ENCODE measurements at places on chromosomes 5 and 9.

GRCh38 chr9:91056917-91057316 is 255.3 kb downstream of the SYK start:
- H3K27ac ChIP-seq = no peak overlapping the region
- H3K27me3 ChIP-seq = peaks cover 10% of the 10 kb centered on the region
- DNase-seq = no peak
- H3K4me3 ChIP-seq = no peak overlapping the region

DNA sequence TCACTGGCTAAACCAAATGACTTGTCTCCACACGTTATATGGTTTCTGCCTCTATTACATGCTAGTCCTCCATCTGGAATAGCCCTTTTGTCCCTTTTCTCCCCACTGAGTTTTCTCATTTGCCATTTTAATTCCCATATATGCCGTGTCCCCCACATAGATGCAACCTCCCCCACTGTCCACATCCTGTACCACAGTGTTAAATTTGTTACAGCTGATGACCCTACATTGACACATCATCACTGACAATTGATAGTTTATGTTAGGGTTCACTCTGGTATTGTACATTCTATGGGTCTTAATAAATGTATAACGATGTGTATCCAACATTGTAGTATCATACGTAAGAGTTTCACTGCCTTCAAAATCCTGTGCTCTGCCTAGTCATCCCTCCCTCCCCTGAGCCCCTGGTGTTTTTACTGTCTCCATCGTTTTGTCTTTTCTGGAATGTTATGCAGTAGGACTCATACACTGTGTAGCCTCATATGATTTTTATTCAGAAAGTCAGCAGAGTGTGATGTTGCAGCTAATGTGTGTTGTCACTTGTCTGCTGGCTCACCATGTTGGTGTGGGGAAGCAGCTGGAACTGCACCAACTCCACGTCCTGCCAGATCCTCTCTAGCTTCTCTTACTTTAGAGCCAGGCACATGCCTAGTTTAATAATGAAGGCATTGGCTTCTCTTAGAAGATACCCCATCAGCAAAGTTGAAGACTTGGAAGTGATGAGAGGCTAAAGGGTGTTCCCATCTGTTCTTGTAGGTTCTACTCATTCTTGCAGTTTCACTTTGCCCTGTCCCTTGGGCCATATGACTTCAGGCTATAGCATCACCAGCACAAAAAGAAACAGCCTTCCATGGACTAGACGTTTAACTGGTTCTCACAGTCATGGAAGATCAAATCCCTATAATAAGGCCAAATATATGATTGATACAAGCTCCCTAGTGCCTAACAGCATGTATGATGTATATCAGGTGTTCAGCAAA is 30.2 kb downstream of the LRRC70 start:
- no peak overlapping the region for H3K27ac ChIP-seq
- H3K36me3 ChIP-seq = no peaks in the 10 kb centered on the region
- no peak for DNase-seq
- H3K4me3 ChIP-seq = no peak overlapping the region
- H3K4me1 ChIP-seq = no peaks in the 10 kb centered on the region

DNA sequence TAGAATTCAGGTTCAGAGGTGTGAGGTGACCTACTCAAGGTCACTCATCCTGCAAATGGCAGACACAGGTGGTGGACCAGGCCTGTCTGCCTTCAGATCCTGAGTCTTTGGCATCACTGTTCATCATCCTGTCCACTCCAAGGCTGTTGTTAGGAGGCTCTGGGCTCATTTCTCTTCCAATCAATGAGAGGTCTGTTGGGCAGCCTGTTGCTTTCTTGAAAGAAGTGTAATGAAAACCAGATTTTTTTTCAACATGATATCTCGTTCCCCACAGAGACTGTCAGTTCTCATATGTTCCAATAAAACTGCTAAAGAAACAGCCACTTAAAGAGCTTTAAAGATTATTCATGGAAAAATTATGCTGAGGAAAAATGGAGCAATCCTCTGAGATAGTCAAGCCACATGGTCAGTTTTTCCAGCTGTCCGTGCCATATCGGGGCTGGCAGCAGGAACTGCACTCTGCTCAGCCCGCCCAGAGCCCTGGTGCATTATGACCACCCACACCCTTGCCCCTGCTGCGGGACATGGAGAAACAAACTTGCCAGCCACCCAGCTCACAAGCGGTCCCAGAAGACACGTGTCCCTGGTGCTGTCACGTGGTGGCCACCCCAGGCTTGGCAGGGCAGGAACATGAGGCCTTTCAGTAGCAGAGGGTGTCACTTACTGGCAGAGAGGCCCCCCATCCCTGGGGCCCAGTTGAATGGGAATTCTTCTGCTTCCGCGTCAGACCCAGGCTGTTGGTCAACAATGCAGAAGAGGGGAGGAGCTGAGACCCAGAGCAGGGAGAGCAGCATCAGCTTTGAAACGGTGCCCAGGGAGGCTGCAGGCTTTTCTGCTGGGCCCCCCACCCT is 63.7 kb upstream of the ANGPTL2 start:
- H3K36me3 ChIP-seq = no peaks in the 10 kb centered on the region
- H3K4me3 ChIP-seq = no peak overlapping the region
- H3K27ac ChIP-seq = no peak overlapping the region

GRCh38 chr5:16976625-16977008 is 40.5 kb upstream of the MYO10 start:
- no peaks in the 10 kb centered on the region for H3K27me3 ChIP-seq
- H3K4me1 ChIP-seq = no peaks in the 10 kb centered on the region
- no peak for DNase-seq
- no peak overlapping the region for H3K4me3 ChIP-seq

DNA sequence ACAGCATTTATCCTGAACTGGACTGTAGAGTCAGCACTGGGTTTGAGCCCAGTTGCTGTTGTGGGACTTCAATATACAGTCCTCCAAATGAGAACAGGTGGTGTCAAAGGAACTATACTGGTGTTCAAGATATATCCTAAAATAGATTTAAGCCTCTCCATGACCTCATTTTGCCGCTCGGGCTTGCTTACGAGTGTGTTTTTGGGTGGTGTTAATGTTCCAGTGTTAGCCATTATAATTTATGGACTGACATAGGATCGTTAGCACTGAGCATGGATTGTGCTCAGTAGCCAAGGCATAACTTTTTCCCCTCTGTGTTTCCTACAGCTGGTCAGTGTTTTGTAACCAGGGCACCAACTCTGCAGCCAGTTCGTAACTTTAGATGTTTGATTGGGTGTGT is 306.6 kb downstream of the SPATA31D1 start:
- DNase-seq = no peak
- no peak overlapping the region for H3K27ac ChIP-seq
- no peaks in the 10 kb centered on the region for H3K27me3 ChIP-seq
- H3K4me1 ChIP-seq = no peaks in the 10 kb centered on the region

- peak overlapping the region; percentile 50 for H3K27ac ChIP-seq
- DNase-seq = no peak
- no peaks in the 10 kb centered on the region for H3K36me3 ChIP-seq
- no peaks in the 10 kb centered on the region for H3K27me3 ChIP-seq
- H3K4me1 ChIP-seq = peaks cover 17% of the 10 kb centered on the region
- no peak overlapping the region for H3K4me3 ChIP-seq
Observed at GRCh38 chr9:14258660-14259239, 55.2 kb downstream of the NFIB start.

GRCh38 chr9:137458194-137459151 is 661 bp downstream of the NSMF start:
- H3K27me3 ChIP-seq = no peaks in the 10 kb centered on the region
- no peaks in the 10 kb centered on the region for H3K36me3 ChIP-seq
- DNase-seq = peak; percentile 46
- peak overlapping the region; percentile 79 for H3K27ac ChIP-seq

- no peaks in the 10 kb centered on the region for H3K4me1 ChIP-seq
- no peak overlapping the region for H3K4me3 ChIP-seq
- H3K36me3 ChIP-seq = no peaks in the 10 kb centered on the region
- no peak overlapping the region for H3K27ac ChIP-seq
- no peaks in the 10 kb centered on the region for H3K27me3 ChIP-seq
Observed at GRCh38 chr9:113516840-113517577, 53.5 kb downstream of the RGS3 start.

DNA sequence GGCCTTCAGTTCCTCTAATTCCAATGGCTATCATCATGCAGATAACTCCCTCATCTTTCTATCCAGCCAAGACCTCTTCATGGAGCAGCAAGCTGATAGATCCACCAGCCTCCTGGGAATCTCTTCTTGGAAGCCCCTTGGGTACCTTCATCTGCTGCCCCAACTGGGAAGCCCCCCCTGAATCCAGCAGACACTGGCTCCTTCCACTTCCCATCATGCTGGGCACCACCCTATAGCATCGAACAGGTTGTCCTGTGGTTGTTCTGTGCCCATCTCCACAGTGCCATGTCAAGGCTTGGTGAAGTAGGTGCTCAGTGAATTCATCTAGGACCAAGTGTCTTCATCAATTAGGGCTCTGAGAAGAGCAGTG is 410.4 kb upstream of the KLF4 start:
- H3K36me3 ChIP-seq = no peaks in the 10 kb centered on the region
- no peaks in the 10 kb centered on the region for H3K27me3 ChIP-seq
- no peak overlapping the region for H3K27ac ChIP-seq
- H3K4me1 ChIP-seq = no peaks in the 10 kb centered on the region
- no peak overlapping the region for H3K4me3 ChIP-seq
- DNase-seq = no peak

DNA sequence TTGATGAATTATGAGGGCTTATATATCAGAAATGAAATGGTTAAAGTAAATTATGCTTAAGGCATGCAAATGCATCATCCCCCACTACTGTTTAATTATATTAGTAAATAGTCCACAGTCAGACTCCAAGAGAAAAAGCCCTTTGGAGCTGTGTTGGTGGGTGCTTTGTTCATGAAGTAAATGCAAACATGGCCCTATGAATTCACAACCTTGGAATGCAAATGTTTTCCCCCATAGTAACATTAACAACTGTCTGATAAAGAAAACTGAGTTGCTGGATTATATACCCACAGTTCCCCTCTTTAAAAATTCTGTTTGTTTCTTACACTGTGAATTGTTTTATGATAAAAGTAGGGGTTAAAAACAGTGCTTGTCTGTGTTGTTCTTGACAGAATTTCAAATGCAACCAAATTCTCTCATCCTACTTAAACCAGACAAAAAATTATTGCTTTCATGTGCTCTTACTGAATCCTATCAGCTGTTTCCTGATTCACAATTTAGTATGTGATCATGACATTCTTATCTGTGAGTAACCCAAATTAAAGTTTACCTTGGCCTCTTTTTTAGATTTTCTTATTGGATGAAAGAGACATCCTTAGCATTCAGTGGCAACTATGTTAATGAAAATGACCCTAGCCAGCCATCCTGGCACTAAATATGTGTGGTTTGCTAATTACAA is 48.5 kb upstream of the SNCAIP start:
- H3K4me1 ChIP-seq = no peaks in the 10 kb centered on the region
- no peak overlapping the region for H3K4me3 ChIP-seq
- H3K27me3 ChIP-seq = no peaks in the 10 kb centered on the region
- no peak overlapping the region for H3K27ac ChIP-seq

DNA sequence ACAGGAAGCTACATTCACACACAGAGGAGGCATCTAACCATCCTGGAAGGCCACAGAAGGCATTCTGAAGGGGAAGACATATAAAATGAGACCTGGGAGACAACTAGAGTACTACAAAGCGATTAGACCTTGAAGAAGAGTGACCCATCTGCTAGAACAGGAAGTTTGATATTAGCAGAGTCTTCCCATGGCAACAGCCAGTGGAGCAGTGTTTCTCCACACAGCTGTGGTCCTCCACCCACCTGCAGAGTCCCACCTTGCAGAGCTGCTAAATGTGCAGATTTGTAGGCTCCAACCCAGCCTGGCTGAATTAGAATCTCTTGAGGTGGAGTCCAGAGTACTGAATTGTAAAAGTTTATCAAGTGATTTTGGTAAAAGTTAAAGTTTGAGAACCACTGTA is 267.0 kb downstream of the CETN3 start:
- no peaks in the 10 kb centered on the region for H3K27me3 ChIP-seq
- H3K4me1 ChIP-seq = no peaks in the 10 kb centered on the region
- no peaks in the 10 kb centered on the region for H3K36me3 ChIP-seq
- H3K27ac ChIP-seq = no peak overlapping the region

- H3K36me3 ChIP-seq = no peaks in the 10 kb centered on the region
- no peak overlapping the region for H3K4me3 ChIP-seq
- no peak for DNase-seq
- no peak overlapping the region for H3K27ac ChIP-seq
- no peaks in the 10 kb centered on the region for H3K27me3 ChIP-seq
- H3K4me1 ChIP-seq = no peaks in the 10 kb centered on the region
Observed at GRCh38 chr5:136740228-136740627, 374.9 kb upstream of the TRPC7 start.

- H3K27me3 ChIP-seq = no peaks in the 10 kb centered on the region
- peaks cover 6% of the 10 kb centered on the region for H3K36me3 ChIP-seq
- no peak overlapping the region for H3K4me3 ChIP-seq
- no peak for DNase-seq
- H3K4me1 ChIP-seq = peaks cover 12% of the 10 kb centered on the region
Observed at GRCh38 chr5:72172786-72173185, 65.5 kb downstream of the MAP1B start.

GRCh38 chr5:92613546-92613945 is 967.5 kb downstream of the NR2F1-AS1 start:
- no peak overlapping the region for H3K27ac ChIP-seq
- no peaks in the 10 kb centered on the region for H3K36me3 ChIP-seq
- DNase-seq = no peak
- no peak overlapping the region for H3K4me3 ChIP-seq
- no peaks in the 10 kb centered on the region for H3K27me3 ChIP-seq

DNA sequence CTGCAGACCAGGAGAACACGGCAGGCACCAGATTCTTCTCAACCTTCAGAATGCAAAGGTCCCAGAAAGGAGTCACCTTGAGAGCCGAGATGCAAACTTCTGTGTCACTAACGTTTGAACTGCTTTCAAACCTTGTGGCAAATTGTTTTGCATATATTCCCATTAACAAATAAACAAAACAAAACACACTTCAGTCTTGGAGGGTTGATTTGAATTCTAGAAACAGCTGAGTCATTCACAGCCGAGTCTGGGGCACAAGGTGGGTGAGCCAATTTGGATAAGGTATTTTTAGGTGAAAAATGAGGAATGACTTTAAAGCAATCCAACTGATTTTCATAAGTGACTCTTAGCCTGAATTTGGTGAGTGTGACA is 38.8 kb upstream of the ANKRD33B start:
- H3K27ac ChIP-seq = no peak overlapping the region
- H3K4me3 ChIP-seq = no peak overlapping the region
- H3K4me1 ChIP-seq = no peaks in the 10 kb centered on the region
- no peaks in the 10 kb centered on the region for H3K27me3 ChIP-seq
- DNase-seq = no peak

- no peaks in the 10 kb centered on the region for H3K36me3 ChIP-seq
- DNase-seq = peak; percentile 17
- no peaks in the 10 kb centered on the region for H3K4me1 ChIP-seq
- H3K27me3 ChIP-seq = peaks cover 5% of the 10 kb centered on the region
- no peak overlapping the region for H3K4me3 ChIP-seq
- no peak overlapping the region for H3K27ac ChIP-seq
Observed at GRCh38 chr5:146395193-146395592, 51.9 kb upstream of the TCERG1 start.

- H3K4me3 ChIP-seq = no peak overlapping the region
- no peaks in the 10 kb centered on the region for H3K27me3 ChIP-seq
- no peaks in the 10 kb centered on the region for H3K36me3 ChIP-seq
- H3K27ac ChIP-seq = no peak overlapping the region
Observed at GRCh38 chr5:148882332-148882731, 55.9 kb downstream of the ADRB2 start.

GRCh38 chr5:40405230-40405629 is 274.5 kb upstream of the PTGER4 start:
- no peak overlapping the region for H3K4me3 ChIP-seq
- H3K27ac ChIP-seq = no peak overlapping the region
- DNase-seq = no peak
- no peaks in the 10 kb centered on the region for H3K27me3 ChIP-seq
